ENCODE measurements at places on chromosomes 3 and 15.

DNA sequence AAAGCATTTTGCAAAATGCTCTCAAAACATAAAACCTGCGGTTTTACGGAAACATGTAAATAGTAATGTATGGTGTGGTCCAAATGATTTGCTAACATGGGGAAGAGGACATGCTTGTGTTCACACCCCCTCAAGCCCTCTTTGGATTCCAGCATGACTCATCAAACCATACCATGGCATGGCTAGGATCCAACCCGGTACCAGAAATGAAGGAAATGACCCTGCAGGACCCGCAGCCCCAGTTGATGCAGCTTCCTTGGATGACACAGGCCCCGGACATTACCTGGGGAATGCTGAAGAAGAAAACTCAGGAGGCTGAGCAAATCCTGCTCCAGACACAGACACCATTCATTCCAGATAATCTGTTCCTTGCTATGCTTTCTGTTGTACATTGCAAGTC, 222.9 kb downstream of the DTWD1 start:
- DNase-seq = no peak

DNA sequence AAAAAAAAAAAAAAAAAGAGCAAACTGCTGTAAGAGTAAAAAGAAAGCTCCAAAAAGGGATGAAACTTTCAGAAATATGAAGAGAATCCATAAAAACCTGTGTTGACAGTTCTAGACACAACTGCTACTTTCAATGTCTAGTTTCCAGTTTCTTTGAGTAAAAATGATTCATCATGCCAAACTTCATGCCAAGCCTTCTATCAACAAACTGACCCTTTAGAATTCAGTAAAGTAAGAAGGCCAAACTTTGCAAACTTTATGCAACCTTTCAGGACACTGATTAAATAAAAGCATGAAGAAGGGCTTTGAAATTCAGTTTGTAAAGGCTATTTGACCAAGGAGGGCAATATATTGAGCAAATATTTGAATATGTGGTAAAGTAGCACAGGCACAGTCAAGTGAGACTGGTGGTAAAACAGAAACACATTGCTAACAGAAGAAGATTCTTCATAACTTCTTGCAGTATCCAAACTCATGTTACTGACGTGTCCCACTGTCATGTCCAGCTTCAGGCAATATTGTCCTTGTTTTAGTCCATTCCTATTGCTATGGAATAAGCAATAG, 56.3 kb upstream of the CFAP20DC start:
- no peak for DNase-seq

- DNase-seq = no peak
Observed at GRCh38 chr15:56272454-56272853, 28.8 kb upstream of the RFX7 start.

DNA sequence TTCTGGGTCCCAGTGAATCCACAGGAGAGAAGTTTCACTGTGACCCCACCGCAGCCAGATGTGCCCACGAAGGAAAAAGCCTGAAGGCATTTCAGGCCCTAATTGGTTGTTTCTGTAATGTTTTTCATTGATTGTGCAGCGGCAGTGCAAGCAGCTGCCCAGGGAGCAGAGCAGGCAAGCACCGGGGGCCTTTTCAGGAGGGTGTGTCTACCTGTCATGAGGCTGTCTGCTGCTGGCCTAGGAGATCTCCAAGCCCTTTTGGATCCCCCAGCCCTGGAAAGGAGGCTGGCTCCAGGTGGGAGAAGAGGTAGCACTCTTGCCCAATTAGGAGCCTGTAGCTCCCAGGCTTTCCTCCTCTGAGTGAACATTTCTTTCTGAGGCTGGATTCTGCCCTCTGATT, 108.8 kb downstream of the EPHB1 start:
- no peak for DNase-seq

DNA sequence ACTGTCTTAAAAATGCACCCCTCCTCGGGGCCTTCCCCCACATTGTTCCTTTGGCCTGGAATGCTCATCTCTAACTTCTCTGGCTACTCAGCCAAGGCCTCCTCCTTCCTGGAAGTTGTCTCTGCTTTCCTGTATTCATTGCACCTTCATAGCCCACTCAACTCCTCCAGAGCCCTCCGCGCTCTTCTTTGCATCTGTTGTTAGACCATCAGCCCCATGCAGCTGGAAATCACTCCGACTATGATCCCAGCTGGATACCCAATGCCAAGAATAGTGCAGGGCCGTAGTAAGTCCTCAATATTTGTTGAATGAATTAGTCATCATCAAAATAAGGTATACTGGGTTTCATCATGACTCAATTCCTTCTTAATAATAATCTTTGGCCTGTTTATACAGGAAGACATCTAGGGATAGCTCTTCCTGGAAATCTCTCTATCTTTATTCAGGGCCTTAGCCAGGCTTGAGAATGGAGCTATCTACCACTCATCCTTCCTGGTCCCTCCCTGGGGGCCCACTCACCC, 112.7 kb downstream of the SYNPR start:
- no peak for DNase-seq

DNA sequence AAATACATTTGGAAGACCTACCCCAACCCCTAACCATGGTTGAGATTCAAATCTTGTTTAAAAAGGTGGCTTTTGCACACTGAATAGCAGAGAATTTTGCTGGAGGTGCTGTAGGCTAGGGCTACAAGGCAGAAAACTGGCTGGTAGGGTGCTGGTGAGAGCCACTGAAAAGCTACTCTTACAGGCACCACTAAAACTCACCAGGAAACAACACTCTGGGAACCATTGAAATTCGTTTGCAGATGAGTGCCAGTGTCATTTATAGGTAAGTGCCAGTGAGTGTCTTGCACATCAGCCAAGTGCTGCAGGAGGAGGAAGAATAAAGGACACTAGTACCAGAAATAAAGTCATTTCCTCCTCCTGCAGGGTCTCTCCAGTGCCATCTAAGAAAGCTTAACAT, 610.2 kb downstream of the ZNF385D start:
- DNase-seq = no peak

DNA sequence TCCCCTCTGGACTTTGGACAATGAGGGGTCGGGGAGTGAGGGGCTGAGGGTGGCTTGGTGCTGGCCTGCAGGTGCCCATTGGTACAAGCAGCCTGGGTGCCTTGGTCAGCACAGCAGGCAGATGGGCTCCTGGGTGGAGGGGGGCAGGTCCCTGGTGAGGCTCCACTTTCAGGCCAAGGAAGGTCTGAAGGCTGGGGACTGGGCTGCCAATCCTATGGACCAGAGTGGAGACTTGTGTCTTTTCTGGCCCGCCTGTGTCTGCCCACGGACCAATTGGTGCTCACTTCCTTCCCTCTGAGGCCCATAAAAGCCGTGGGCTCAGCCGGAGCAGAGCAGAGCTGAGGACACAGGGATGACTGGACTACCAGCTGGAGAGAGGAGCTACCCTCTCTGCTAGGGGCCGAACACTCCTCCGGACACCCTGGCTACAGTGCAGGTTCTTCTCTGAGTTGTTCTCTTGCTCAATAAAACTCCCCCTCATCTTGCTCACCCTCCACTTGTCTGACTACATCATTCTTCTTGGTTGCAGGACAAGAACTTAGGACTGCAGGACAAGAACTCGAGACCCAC, 31.9 kb upstream of the IREB2 start:
- DNase-seq = no peak
